ENCODE measurements at places on chromosomes 16 and 17.

DNA sequence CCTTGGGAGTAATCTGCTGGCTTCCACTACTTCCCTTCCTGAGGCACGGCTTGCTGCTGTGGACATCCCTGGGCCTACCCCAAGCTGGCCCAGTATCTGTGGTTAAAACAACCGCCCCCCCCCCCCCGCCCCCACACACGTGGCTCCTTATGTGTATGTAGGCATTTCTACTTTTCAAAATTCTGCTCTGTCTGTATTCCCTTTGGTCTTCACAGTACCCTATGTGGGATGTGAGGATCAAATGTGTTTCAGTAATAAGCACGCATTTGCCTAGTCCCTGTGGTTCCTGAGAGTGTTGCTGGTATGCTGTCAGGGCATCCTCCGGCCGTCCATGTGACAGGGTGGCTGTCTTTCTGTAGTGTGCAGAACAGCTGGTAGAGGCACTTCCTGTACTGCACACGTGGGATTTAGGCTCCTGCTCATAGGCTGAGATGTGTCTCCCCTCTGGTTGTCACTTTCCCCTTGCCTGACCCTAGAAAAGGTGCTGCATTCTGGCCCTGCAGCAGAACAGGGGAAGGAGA, 2.2 kb downstream of the NT5M start:
- DNase-seq = no peak

DNA sequence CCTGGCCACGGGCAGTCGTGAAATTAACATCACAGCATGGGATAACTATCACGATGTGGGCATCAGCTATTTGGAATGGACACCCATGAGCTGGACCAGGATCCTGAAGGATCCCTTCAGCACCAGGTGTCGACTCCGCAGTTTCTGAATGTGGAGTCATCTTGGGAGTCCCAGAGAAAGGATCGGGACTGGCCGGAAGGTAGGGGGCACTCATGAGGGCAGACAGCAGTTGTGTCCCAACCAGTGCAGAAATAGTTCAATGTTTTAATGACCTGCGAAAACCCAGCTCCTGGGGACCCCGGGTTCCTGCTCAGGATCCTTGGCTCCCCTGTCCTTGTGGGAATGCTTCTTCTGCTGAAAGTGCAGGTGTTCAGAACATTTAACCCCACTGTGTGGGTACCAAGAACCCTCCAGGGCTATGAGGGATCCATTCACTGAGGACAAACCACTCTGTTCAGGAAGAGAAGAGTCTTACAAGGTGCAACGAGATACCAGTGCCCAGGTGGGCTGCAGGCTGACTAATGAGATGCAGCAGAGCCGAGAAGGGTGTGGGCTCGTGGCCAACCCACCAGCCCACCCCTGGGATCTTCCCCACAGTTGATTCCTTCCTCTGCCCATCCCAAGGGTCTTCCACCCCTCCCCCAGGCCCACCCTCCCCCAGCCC, 154.8 kb downstream of the SALL1 start:
- DNase-seq = no peak

GRCh38 chr17:50359005-50359699, 13.2 kb downstream of the XYLT2 start:
- no peak for DNase-seq

GRCh38 chr16:87765473-87765775, 362 bp downstream of the KLHDC4 start:
- no peak for DNase-seq

DNA sequence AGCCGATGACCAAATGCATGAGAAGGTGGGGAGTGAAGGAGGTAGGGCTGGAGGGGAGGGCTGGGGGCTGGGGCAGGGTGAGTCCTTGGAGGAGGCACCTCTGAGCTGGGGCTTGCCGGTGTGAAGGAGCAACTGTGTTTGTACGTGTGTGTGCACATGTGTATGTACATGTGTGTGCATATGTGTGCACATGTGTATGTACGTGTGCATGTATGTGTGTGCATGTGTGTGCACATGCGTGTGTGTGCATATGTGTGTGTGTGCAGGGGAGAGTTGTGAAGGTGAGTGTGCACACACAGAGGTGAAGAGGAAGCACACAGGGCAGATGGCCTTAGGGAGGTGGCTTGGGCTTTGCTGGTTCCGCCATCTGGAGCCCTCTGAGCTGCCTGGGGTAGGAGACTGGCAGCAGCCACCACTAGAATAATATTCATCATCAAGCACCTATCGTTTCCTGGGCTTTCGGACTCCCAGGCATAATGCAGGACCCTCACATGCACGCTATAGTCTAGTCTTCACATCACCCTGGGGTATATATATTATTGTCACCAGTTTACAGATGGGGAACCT, 120.9 kb upstream of the CDC42EP4 start:
- DNase-seq = no peak

DNA sequence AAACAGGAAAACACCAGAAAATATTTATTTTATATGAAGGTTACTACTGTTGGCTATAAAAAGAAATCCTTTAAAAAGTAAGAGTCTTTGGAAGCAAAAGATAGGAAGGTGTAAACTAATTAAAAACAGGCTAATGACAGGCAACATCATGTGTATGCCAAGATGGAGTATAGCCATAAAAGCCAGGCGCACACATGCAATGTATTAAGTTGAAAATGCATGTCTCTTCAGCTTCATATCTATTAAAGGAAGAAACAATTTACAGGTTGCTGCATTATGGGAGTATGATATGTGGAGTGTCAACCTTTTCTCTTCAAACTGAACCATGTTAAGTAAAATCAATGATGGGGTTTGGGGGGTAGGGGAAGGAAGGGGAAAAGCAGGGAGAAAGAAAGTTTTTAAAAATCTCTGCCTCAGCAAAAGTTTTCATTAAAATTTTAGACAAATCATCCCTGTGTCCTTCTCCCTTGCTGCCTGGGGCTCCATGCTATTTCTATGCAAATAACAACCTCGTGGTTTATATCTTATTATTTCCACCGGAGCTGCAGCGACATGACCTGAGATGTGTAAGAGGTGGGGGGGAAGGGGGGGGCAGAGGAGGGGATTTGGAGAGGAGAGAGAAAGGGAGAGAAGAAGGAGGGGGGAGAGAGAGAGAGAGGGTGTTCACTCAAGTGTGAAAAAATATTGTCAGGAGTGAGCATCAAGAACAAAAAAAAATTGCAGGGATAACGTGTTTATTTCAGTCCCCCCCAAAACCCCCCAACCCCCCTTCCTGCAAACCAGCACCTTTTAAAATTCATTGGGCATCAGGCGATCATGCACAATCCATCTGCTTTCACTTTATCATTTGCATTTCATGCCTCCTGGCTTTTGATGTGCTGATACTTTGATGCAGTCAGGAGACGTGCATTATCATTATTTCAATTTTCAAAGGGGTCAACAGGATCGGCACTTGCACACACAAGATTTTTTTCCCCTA, 197.6 kb downstream of the AATF start:
- no peak for DNase-seq

DNA sequence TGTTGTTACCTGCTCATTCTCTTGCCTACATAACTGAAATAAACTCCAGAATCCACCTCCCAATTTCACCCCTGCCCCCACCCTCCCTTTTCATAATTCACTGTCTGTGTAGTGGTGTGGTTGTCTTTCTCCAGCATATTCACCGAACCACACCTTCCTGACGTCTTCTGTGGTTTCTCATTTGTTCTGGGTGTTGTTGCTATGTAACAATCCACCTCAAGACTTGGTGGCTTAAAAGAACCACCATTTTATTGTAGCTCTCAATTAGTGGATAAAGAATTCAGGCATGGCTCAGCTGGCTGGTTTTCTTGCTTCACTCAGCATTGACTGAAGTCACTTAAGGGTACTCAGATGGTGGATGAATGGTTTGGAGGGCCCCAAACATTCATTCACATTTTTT, 229.8 kb downstream of the MAF start:
- DNase-seq = no peak

- no peak for DNase-seq
Observed at GRCh38 chr17:77200711-77201110, 59.9 kb downstream of the SEC14L1 start.
